ENCODE measurements at places on chromosomes 7 and 10.
A peak's percentile ranks its signal among the peaks of the same experiment; 100 is the strongest.

- no peak for DNase-seq
Measured at GRCh38 chr10:102661658-102662028, 17.4 kb downstream of the TRIM8 start.

- peak; percentile 80 for DNase-seq
Measured at GRCh38 chr7:16915405-16915804, 33.6 kb upstream of the AGR3 start.

DNA sequence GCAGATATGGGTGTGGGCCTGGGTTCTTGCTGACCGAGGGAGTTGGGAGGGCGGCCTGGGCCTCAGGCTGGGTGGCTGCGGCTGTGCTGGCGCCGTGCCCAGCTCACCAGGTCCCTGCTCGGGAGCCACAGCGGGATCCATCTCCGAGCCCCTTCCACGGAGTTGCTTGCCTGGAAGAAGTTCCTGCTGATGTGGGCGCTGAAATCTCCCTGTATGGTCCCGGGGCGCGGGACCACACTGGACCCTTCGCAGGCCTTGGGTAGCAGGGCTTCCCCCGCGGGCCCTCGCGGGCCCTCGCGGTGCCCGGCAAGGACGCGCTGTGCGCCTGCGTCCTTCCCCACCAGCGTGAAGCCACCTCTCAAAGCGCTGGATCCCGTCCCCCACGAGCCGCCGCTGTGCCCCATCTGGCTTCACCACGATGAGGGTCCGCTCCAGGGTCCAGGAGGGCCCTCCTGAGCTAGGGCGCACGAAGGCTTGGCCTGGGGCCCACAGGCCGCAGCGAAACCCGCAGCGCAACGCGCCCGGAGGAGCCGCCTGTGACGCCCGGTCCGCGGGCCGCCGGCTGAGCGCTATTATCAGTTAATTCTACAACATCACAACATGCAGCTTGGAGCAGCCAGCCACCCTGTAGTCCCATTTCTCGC, 31.5 kb downstream of the RAB19 start:
- peak; percentile 51 for DNase-seq

GRCh38 chr7:29866490-29866930, 60.2 kb downstream of the WIPF3 start:
- peak; percentile 60 for DNase-seq

DNA sequence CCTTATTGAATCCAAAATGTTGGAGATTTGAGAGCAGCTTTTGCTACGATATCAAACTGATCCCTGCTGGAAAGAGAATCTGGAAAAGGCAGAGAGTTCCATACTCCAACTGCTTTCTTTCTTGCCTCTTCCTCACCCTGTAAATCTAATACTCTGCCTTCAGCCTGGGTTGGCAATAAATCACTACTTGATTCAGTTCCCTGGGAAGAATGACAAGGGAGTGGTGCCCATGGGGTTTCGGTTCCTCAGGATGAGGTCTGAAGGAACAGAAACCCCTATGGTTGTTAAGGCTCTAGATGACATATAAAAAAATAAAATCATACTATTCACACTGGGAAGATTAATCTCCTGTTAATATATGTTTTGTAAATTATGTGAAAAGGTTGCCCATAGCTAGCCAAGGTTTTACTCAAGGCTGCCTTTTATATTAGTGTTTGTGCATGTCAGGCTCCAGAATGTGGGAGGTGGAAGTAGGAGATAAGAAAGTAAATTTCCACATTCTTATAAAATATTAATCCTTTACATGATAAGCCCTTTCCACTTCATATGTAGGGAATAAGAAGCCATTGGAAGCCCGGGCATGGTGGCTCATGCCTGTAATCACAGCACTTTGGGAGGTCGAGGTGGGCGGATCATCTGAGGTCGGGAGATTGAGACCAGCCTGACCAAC, 106.2 kb upstream of the CACNA2D1 start:
- DNase-seq = no peak

GRCh38 chr10:96700374-96701099, 19.8 kb downstream of the PIK3AP1 start:
- no peak for DNase-seq

GRCh38 chr7:36280840-36281812, 108.5 kb upstream of the ANLN start:
- DNase-seq = peak; percentile 90

GRCh38 chr7:126213876-126214275, 1038.9 kb downstream of the GRM8 start:
- DNase-seq = no peak

- DNase-seq = peak; percentile 59
Measured at GRCh38 chr10:7572391-7572790, 94.4 kb downstream of the ITIH5 start.

GRCh38 chr10:10792681-10793080, 225.0 kb upstream of the CELF2 start:
- DNase-seq = peak; percentile 71

DNA sequence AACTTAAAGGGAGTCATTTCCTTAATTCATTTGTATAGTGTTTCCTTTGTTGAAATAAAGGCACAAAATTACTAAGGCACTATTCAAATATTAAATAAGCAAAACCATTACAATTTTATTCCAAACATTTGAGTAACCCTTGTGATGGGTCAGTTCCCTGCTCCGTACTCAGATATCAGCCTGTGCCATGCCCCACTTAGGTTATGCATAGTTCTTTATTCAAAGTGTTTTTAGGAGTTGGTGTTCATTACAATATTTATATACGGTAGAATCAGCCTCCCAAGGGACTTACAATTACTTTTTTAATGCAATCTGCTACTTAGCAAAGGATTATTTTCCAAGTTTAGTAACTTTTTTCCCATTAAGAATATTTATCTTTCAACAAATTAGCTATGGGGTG, 119.3 kb upstream of the SEMA3D start:
- no peak for DNase-seq

DNA sequence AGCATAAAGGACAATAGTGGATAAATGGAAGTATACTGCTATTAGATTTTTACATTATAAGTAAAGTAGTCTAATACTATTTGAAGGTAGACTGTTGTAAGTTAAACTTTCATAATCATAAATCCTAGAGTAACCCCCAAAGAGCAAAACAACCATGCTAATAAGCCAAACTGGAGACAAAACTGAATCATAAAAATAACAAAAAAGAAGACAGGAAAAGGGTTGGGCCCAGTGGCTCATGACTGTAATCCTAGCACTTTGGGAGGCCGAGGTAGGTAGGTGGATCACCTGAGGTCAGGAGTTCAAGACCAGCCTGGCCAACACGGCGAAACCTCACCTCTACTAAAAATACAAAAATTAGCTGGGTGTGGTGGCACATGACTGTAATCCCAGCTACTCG, 9.7 kb downstream of the CACUL1 start:
- DNase-seq = no peak

- DNase-seq = no peak
Measured at GRCh38 chr7:75989500-75990388, 4.7 kb downstream of the TMEM120A start.

DNA sequence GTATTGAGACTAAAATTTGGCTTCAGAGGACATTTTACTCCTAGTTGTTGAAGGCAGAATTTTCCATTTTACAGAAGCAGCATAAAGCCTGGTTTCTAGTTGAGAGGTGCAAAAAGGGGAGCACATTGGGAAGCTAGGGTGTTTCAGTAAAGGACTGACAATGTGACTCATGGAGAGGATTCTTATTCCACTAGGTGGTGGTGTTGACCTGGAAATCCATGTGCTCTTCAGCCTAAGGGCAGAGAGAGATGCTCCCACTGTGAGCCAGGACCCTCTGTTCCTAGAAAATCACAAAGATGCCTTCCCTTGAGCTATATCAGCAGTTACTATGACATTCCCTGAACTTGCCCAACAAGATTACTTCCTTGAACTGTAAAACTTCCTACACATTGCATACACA, 687.8 kb downstream of the IPMK start:
- DNase-seq = peak; percentile 7
